ENCODE measurements at places on chromosomes 6 and 20. TPM values are rescaled to one million over a fixed set of nuclear protein-coding genes. Genes with fewer than 3 reads are reported as not detected.

The ULBP1 gene
- total RNA-seq = 0.20 TPM

The CBFA2T2 gene
- 26.6 TPM for total RNA-seq

The GSTA2 gene
- total RNA-seq = not detected

The HLA-G gene
- total RNA-seq = not detected

The SAPCD1 gene
- 3.6 TPM for total RNA-seq

DNA sequence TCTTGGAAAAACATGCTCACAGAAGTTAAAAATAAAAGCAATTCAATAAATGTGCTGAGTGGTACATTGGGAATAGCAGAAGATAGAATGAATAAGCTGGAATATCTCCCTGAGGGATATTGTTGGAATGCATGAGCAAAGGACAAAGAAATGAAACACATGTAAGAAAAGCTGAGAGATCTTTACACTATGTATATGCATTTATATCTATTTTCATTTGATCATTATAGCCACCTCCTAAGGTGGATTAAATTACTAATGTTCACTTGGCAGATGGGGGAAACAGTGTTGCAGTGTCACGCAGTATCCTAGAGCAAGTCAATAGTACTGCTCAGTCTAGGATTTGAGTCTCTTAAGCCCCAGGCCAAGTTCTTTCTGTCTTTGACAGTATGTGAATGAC lies 542.0 kb upstream of the MARCKS start:
- DNase-seq = no peak
- no peaks in the 10 kb centered on the region for H3K36me3 ChIP-seq
- no peaks in the 10 kb centered on the region for H3K27me3 ChIP-seq

DNA sequence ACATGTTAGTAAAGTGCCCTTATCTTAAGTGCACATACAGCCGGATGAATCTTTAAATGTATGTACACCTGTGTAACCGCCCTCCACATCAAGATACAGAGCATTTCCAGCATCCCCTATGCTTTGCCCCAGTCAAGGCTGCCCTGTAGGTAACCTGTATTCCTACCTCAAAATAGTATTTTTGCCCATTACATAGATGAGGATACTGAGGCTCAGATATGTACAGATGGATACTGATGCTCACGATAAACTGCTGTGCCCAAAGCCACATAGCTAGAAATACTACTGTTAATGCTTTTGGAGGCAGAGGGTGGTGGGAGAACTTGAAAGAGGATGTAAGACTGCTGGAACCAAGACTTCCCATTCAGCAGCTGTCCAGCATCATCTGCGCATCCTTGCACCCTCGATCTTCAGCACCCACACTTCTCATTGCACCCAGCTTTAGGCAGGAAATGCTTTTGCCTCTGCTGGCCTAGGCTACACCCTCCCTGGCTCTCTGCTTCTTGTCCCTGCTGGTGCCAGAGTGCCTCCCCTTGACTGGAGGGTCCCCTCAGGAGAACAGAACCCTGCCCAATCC lies 27.0 kb upstream of the ZFAND3 start:
- no peak for DNase-seq
- H3K27me3 ChIP-seq = no peaks in the 10 kb centered on the region
- peaks cover 8% of the 10 kb centered on the region for H3K4me1 ChIP-seq
- H3K36me3 ChIP-seq = no peaks in the 10 kb centered on the region
- no peak overlapping the region for H3K4me3 ChIP-seq

DNA sequence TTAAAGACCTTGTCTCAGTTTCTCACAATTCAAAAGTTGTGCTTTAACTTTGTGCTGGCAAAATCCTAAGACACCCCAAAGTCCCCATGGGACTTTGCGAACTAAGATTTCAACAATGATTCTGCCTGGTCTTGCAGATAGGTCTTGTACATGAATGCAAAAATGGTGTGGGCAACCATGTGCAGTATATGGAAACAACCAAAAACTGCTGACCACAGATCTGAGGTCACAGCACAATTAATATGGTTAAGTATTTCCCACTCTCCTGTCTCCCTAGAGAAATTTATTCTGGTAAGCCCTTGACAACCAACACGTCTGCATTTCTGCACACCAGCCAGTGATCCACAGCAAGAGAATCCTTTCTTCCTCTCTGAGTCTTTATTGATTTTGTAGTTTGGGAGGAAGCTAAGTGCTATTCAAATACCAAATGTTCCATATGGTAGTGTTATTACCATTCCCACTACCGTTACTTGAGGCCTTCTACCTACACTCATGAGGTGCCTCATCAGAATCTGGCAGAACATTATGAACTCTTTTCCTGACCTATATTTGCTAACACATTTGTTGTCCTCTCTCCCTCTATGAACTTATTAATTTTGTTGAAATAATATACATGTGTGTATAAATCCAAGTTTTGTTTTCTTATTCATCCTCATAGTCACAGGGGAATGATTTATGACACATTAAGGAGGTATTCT lies 178.7 kb downstream of the ATXN1 start:
- no peak overlapping the region for H3K4me3 ChIP-seq
- DNase-seq = no peak
- no peak overlapping the region for H3K27ac ChIP-seq
- H3K27me3 ChIP-seq = no peaks in the 10 kb centered on the region

GRCh38 chr20:59720013-59720412 lies 115.7 kb downstream of the PHACTR3 start:
- DNase-seq = no peak
- H3K36me3 ChIP-seq = no peaks in the 10 kb centered on the region
- peaks cover 39% of the 10 kb centered on the region for H3K27me3 ChIP-seq
- peaks cover 7% of the 10 kb centered on the region for H3K4me1 ChIP-seq

DNA sequence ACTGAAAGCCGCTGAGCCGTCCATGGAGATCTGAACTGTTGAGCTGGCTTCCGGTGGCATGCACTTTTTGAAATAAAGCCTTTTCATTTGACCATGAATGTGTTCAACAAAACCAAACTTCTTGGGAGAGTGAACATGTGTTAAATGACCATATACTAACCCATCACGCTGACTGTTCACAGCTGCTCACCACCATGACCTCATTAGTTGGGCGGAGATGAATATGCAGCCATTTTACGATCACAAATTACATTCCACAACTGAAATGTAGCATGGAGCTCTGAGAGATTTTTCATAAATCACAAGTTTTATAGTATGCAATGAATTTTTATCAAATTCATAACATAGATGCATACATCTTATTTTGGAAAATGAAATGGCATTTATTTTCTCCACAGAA lies 4.2 kb downstream of the RAMACL start:
- H3K4me3 ChIP-seq = no peak overlapping the region
- H3K4me1 ChIP-seq = no peaks in the 10 kb centered on the region
- no peaks in the 10 kb centered on the region for H3K27me3 ChIP-seq
- peaks cover 2% of the 10 kb centered on the region for H3K36me3 ChIP-seq
- H3K27ac ChIP-seq = no peak overlapping the region

- no peaks in the 10 kb centered on the region for H3K27me3 ChIP-seq
- H3K4me1 ChIP-seq = peaks cover 51% of the 10 kb centered on the region
- H3K27ac ChIP-seq = peak overlapping the region; percentile 99
- no peak for DNase-seq
- peak overlapping the region; percentile 96 for H3K4me3 ChIP-seq
- peaks cover 21% of the 10 kb centered on the region for H3K36me3 ChIP-seq
Observed at GRCh38 chr6:37173493-37174195, 3.7 kb downstream of the PIM1 start.

GRCh38 chr6:7311176-7311575 lies 1.8 kb downstream of the SSR1 start:
- peak overlapping the region; percentile 98 for H3K27ac ChIP-seq
- DNase-seq = no peak
- H3K27me3 ChIP-seq = no peaks in the 10 kb centered on the region

DNA sequence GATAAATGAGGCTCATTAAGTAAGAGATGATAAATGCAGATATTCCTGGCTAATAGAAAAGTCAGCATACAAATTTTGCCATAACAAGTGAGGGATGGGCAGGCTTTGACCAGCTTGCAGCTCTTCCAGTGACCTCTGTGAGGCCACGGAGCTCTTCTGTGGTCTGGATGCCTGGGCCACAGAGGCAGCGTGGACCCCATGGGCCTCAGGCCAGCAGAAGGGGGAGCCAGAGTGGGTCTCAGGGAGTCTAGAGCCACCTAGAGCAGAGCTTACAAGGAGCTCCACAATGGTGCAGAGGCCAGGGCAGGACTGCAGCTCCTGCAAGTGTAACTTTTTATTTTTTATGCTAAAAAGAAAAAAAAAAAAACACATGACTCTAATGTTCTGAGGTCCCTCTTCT lies 165.1 kb downstream of the ARID1B start:
- H3K36me3 ChIP-seq = no peaks in the 10 kb centered on the region
- peaks cover 38% of the 10 kb centered on the region for H3K4me1 ChIP-seq
- no peak overlapping the region for H3K4me3 ChIP-seq
- peak overlapping the region; percentile 29 for H3K27ac ChIP-seq
- no peaks in the 10 kb centered on the region for H3K27me3 ChIP-seq

DNA sequence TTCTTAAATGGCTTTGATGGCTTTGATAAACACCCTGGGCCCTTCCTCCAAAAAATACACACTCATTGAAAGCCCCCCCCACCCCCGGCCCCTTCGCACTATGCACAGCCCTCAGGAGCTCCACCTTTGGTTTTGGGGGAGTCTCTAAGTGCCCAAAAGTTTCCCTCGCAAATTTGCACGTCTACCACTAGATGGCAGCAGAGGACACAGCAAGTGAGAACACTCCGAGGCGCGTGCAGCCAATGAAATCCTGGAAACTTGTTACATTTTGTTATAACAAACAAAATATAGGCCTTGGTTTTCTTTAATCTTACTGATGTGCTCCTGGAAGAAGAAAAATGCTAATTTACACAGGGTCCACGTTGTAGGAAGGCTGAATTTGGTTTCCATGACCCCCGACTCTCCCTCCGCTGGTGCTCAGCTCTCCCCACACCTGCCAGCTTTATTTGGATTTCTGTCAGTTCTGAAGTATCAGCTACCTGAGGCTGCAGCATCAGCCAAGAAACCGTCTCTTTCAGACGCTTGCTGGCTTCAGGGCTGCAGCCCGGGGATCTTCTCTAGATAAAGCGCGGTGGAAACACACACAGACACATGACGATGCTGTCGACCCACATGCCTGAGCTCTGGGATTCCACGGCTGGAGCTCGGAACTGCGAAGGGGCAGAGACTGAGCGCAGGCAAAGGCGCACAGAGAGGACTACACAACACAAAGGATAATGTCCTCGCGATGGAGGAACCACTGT lies 148.3 kb upstream of the RPS6KA2 start:
- H3K27me3 ChIP-seq = peaks cover 7% of the 10 kb centered on the region
- H3K36me3 ChIP-seq = no peaks in the 10 kb centered on the region
- H3K4me1 ChIP-seq = peaks cover 3% of the 10 kb centered on the region
